ENCODE measurements at places on chromosomes 7 and 10.

DNA sequence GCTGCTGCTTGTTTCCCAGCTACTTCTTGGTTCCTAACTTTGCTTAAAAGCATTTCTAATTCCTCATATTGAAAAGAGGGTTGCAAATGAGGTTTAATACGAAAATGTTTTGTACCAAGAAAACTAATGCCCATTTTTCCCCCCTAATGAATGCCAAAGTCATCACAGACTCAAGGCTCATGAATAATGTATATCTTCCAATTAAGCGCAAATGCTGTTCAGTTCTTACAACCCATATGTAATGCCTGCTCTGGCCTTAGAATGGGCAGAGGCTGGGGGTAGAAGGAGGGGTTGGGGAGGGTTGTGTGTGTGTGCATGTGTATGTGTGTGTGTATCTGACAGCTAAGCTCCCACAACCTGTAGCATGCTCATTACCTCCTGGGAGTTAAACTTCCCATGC lies 901.7 kb downstream of the KCNMA1 start:
- DNase-seq, result no peak

DNA sequence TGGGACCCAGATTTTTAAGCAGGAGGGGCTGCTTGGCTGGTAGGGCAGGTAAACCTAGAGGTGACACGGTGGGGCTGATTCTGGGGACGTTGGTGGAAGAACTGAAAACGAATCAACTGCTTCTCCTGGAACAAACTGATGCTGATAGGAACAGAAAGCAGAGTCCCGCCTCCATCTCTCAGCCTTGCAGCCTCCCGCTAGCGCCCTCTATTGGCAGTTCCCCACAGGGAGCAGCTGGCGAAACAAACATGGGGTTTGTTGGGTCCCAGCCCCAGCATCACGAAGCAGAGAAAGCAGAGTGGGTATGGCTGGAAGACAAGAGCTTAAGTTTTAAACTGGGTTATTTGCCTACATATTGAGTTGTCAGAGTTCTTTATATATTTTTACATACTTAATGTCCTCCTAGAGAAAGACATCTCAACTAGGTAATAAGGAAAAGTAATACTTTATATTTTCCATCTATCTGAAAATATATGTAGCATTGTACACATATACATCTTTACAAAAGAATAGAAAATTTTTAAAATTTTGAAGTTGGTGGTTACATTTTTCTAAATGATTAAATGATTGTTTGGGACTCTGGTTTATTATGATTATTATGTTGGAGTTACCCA lies 42.3 kb upstream of the FOXI2 start:
- no peak for DNase-seq

DNA sequence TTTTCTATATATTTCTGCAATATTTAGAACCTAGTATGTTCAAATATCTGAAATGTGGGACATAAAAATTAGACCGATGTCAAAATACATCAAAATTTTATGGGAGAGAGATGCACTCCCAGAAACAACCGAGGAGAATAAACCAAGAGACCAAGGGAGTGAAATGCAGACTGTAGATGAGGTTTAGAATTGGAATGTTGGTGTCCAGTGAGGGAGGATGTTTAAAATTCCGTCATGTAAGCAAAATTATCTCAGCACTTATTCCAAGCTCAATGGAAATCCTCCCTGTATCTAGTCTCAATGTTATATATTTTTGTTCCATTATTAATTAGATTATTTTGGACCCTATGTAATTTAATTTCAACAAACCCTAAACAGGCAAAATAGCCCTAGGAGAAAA lies 61.9 kb upstream of the MAGI2 start:
- DNase-seq, result no peak

DNA sequence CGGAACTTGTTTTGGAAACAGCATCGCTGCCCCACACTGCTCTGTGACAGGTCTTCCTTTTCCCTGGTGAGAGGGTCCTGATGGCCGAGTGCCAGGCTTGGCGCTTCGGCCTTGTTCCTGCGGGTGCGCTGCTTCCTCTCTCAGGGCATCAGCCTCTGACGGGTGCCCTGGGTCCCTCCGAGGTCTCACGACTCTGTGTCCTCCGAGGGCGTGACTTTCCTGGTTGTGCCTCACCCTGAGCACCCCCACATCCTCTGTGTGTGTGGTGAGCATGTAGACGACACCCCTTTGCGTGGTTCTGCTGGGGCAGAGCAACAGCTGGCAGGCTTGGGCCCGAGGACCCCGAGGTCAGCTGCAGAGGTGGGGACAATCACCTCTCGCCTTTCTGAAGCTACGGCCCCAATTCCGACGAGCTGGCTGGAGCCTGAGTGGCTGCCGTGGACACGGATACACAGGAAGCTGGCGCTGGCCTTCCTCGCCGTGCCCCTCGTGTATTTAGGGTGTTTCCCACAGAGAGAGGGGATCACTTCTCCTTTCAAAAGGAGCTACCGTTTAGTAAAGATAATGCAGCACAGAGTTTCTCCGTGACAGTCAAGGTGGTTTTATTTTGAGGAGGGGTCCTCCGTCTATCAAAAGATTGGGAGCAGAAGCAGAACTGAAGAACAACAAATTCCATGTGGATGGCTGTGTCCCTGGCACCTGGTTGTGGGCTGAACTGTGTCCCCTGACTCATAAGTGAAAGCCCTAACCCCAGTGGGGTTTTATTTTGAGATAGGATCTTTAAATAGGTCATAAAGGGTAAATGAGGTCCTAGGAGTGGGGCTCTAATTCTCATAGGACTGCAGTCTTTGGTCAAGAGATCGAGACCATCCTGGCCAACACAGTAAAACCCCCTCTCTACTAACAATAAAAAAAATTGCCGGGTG lies 36.2 kb upstream of the PITRM1 start:
- DNase-seq, result no peak
